Fibroblast of skin of scalp (primary cell): ENCODE measurements at places on chromosomes 2 and 18.

DNA sequence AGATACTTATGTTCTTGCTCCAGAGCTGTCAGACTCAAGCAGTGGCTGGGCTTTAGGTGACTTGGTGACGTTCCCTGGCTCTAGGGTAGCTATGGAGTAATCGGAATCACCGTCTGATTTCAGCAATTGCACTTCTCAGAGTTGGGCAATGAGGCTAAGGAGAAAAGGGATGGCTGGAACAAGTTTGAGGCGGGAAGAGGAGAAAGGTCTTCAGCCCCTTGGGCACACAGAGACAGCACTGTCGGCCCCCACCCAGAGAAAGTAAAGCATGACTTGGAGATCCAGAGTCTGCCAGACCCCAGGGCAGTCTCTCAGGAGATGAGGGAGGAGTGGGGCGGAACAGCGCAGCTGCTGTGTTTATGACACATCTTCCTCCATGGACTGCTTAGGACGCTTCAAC is 114.5 kb downstream of the KLHL29 start:
- DNase-seq = no peak

GRCh38 chr2:2192091-2192955 is 138.8 kb downstream of the MYT1L start:
- DNase-seq = no peak

- peak; percentile 38 for DNase-seq
Observed at GRCh38 chr2:127917916-127918315, 32.2 kb upstream of the AMMECR1L start.

- no peak for DNase-seq
Observed at GRCh38 chr2:64374686-64375085, 79.3 kb upstream of the LGALSL start.

DNA sequence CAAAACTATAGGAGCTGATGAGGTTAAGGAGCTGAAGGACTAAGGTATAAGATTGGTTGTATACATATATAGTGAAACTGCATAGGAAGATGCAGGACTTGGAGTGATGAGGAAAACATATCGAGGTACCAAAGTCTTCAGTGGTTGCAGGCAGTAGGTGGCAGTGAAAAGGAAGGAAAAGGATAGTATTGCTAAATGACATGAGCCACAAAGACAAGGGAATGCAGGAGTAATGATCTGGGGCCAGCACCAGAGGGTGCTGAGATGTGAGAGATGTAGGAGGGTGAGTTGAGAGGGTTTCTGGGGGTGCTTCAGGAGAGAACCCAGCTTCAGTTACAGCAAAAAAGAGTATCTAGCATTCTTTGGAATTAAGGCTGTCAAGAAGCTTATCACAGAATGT is 172.2 kb upstream of the MYO3B start:
- no peak for DNase-seq

DNA sequence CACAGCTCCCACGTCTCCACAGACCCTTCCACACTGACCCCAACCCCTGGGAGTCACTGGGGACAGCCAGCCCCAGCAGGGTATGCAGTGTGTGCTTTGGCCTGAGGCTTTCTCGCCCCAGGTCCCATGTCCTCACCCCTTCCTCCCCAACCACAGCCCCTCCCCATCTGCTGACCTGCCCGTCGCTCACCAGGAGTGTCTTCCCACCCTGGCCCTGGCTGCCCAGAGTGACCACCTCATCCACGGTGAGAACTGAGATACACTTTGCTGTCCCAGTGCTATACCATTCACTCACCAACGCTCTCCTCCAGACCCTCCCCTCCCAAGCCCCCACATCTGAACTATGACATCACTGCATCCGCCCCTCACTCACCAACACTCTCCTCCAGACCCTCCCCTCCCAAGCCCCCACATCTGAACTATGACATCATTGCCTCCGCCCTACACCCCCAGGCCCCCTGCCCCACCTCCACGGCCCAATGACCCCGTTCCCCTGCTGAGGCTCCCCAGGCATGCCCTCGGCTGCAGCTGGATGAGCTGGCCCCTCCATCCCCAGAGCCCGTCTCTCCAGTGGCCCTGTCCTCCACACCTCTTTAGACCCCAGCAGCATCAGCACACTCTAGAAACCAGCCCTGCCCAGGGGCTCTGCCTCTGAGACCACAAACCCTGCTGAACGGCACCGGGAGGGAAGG is 55.2 kb downstream of the ANKMY1 start:
- DNase-seq = no peak

- no peak for DNase-seq
Observed at GRCh38 chr18:55672574-55673361, 84.8 kb upstream of the TCF4 start.
